ENCODE measurements at places on chromosomes 6 and 20.
A peak's percentile ranks its signal among the peaks of the same experiment; 100 is the strongest.

- DNase-seq: no peak
These were observed 5.0 kb downstream of the BCL2L1 start for GRCh38 chr20:31717478-31718201.

- no peak for DNase-seq
These were observed 10.1 kb downstream of the RFX6 start for GRCh38 chr6:116887168-116887567.

- DNase-seq: no peak
These were observed 224.4 kb downstream of the UST start for GRCh38 chr6:148971031-148971927.

- peak; percentile 56 for DNase-seq
These were observed 3.0 kb downstream of the ZBP1 start for GRCh38 chr20:57617079-57617795.

DNA sequence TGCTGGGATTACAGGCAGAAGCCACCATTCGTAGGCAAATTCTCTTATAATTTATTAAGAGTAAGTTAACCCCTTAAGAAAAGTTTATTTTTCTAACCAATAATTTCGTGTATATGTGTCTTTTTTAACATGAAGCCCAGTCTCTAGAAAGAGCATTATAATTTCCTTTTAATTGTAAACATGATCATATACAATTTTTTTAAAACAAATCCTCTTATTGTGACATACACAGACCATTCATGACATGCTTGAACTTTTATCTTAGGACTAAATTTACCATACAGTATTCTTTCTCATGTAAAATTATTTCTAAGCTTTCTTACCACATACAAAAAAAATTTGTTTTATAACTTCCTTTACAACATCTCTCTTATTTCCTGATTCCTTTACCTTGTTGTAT is 6.7 kb downstream of the ACOT13 start:
- DNase-seq: no peak

- DNase-seq: no peak
These were observed 10.2 kb downstream of the CHMP4B start for GRCh38 chr20:33821270-33821836.

GRCh38 chr20:63651942-63652191 is 1.4 kb downstream of the STMN3 start:
- DNase-seq: no peak

GRCh38 chr6:44837255-44837654 is 449.7 kb downstream of the CDC5L start:
- DNase-seq: no peak

DNA sequence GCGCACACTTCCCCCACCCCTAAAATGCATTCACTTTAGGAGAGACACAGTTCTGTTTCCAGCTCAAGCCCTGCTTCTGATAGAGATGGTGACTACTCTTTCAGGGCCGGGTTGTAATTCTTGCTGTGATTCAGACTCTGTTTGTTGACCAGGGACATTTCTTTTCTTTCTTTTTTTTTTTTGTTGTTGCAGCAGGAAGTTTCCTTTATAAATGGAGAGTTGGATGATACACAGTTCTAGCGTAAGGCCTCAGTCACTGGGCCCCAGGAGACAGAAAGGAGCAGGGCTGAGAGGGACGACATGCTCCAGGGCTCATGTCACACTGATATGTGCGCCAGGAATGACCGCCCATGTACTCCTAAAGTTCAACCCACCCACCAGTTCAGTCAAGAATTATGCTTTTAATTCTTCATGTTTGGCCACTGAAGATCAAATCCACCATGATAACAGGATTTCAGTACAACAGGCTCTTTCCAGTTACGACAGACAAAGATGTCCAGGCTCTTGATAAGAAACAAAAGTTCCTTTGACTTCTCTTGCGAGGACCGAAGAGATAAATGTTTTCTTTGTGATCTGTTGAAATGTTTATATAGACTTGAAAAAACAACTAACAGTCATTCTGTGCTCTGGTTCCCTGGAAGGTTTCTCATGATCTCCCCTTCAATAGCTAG is 142.5 kb downstream of the CD164 start:
- no peak for DNase-seq

- no peak for DNase-seq
These were observed 58.7 kb upstream of the SLC2A12 start for GRCh38 chr6:134111062-134111677.

DNA sequence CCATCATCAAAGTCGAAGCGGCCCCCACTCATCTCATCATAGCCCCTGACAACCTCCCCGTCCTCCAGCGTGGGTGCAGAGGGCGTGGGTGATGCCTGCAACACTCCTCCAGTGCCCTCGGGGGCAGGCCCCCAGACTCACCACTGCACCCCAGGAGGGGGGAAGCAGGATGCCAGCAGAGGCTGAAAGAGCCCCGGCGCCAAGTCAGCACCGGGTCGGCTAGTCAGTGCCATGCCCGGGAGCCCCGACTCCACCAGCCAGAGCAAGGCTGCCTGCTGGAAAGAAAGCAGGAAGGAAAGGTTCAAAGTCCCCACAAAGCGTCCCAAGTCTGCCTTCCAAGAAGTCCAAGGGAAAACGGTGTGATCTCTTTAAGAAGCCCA is 324 bp downstream of the JPH2 start:
- DNase-seq: no peak

GRCh38 chr6:138569970-138570724 is 70.9 kb upstream of the NHSL1 start:
- DNase-seq: no peak

- DNase-seq: no peak
These were observed 3.4 kb upstream of the GZF1 start for GRCh38 chr20:23358563-23358906.

DNA sequence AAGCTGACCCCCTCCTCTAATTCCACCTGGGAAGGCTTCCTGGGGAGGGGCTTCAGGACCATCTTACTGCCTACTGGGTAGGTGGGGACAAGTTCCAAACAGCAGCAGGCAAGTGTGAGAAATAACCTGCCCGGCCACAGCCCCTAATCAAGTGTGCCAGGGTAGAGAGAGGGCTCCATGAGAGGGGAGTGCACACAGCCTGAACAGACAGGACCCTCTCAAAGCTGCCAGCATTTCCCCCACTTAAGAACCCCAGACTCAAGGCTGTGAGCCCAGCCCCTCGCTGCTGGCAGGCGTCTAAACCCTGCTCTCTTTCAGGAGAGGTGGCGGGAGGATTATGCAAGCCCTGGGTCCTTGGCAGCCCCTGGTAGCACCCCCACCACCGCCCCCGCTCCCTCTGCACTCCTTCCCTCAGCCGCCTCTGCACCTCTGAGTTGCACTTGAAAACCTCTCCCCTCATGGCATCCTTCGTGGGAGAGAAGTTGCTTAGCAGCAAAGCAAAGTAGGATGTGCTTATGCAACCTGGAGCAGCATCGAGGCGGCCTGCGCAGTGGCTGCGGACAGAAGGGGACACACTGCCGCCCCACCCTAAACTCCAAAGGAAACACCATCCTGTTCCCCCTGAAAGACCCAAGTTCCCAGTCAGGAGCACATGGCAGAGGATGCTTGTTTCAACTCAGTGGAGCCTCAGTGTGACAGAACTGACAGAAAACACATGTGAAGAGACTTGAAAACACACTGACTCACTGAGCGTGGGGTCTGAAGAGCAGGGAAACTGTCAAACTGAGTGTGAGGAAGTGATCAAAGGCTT is 10.5 kb downstream of the DDRGK1 start:
- no peak for DNase-seq

- no peak for DNase-seq
These were observed 145.1 kb downstream of the RIMS1 start for GRCh38 chr6:72031471-72031870.

- DNase-seq: no peak
These were observed 507.3 kb upstream of the CITED2 start for GRCh38 chr6:139881728-139882211.

GRCh38 chr6:168447282-168447681 is 6.3 kb downstream of the SMOC2 start:
- DNase-seq: no peak

GRCh38 chr20:8078528-8078914 is 53.5 kb upstream of the PLCB1 start:
- DNase-seq: no peak

GRCh38 chr6:135267085-135267484 is 86.0 kb downstream of the MYB start:
- no peak for DNase-seq

DNA sequence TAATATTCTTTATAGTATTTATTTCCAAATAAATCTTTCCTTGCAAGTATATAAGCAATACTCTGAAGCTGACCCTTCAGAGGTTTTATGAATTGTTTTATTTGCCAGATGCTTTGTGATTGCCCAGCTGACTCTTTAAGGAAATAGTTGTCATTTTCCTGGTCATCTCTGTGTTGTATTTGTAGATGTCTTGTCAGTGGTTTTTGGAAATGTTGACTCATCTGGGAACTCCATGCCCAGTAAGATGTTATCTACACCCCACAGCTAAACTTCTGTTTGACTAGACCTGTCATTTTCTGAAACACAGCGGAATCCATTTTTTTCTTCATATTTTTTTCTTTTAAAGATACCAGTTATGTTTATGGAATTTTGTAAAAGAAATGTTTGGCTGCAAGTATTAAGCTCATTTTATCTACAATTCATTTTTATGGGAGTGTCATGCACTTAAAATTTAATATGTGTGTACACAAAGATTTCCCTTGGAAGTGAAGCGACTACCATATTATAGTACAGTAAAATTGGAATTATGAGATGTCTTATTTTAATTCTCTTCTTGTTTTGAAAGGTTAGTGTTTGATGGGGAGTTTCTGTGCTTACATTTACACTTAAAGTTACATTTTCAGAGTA is 491.0 kb downstream of the NKAIN2 start:
- no peak for DNase-seq

DNA sequence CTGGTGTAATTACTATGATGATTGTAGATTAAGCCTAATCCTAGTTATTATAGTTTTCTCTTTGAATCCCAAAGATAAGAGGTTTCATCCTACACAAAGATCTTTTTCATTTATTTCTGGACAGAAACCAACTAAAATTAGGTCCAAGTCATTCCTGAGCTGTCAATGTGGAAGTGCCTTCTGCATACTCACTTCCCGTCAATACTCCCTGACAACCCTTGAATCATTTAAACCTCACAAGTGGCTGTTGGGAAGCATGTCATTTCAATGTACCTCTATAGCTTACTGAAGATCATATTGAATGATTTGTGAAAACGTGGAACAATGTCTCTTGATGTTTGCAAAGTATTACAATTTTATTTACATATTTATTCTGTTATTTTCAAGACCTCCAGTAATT is 274.1 kb downstream of the HACE1 start:
- DNase-seq: no peak

GRCh38 chr6:146422789-146423375 is 120.8 kb upstream of the RAB32 start:
- DNase-seq: no peak

DNA sequence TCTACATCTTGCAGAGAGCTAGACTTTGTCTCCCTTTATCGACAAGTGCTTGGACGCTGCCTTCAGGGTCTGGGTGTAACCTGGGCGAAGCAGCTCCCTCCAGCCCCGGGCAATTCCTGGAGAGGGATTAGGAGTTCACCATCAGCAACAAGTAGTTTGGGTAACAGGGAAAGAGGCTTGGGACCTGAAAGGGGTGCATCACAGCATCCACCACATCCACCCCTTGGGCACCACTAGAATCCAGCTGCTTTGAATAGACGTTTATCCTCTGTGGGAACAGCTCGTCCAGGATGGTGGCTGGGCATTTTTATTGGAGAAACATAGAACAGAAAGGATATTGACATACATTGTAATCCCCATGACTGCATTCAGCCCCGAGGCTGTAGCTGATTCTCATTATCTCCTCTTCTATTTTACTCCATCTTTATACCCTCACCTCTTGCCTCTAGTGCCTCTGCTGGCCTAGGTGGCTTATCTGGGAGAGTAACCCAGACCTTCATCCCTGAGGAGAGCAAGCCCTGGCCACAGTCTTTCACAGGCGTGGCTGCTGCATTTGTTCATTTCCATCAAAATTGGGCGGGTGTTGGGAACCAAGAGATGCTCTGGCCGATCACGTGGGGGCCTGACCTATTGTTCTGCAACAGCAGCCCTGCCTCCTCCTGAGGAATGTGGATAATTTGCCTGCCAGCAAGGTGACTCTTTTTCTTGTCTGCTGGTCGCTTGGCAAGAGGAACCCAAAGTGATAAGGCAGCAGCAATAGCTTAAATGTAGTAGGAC is 109.2 kb upstream of the RALGAPA2 start:
- DNase-seq: no peak

- DNase-seq: no peak
These were observed 10.5 kb downstream of the ANKRD66 start for GRCh38 chr6:46757214-46757596.

GRCh38 chr6:85498596-85499258 is 48.8 kb downstream of the NT5E start:
- DNase-seq: no peak

GRCh38 chr6:17484201-17484849 is 90.9 kb downstream of the CAP2 start:
- DNase-seq: no peak

- DNase-seq: no peak
These were observed 61.9 kb upstream of the JARID2 start for GRCh38 chr6:15183979-15184378.

- no peak for DNase-seq
These were observed 56.1 kb downstream of the ADAT2 start for GRCh38 chr6:143394389-143394788.

- DNase-seq: no peak
These were observed 869.7 kb downstream of the PHF3 start for GRCh38 chr6:64505312-64505711.

DNA sequence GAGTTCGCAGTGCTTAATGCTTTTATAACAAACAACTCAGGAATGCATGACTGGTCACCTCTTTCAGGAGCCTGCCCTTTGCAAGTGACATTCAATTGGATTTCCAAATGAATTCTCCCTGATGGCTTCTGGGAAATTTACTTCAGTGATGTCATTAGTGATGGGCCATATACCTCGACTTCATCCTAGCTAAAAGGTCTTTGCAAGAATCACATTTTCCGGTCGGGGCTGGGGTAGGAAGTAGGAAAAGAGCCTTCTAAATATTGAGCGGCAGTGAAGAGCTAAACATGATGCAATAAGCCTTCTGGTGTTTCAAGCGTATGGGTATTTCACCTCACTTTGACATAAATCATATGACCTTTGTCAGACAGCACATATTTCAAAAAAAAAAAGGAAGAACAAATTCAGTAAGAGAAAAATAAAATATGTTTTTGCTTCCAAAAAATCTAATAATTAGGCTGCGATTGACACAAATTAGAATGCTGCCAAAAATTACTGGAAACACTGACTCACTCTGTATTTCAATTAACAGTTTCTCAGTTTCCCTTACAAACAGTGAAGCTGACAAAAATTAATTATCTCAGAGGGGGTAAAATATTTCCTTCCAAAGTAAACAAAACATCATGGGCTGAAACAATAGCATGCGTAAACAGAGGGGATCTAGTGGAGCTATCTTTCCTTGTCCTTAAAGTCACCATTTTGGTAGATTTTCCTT is 39.8 kb downstream of the ADTRP start:
- DNase-seq: no peak

DNA sequence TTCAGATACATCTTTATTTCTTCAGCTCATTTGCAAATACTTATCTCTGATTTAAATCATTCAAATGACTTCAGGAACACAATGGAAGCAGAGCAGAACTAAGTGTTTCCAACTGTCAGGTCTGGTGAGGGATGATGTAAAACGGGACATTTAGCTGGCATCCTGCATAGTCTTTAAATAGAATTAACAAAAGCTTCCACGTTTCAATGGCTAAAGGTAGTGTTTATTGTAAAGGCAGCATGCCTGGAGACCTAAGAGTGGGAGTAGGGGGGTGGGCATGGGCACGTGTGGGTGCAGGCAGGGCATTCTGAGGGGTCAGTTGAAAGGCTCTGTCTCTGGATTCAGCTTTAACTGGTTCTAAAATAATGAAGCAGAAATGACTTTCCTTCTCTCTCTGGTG is 174.9 kb downstream of the PLCB1 start:
- no peak for DNase-seq
